Stimulated activated CD4-positive, alpha-beta T cell treated with anti-CD3 and anti-CD28 coated beads, Interleukin-2, amount 100 ng/mL, for 24 hours (primary cell): ENCODE measurements at places on chromosomes 11 and 22.
A peak's percentile ranks its signal among the peaks of the same experiment; 100 is the strongest.

DNA sequence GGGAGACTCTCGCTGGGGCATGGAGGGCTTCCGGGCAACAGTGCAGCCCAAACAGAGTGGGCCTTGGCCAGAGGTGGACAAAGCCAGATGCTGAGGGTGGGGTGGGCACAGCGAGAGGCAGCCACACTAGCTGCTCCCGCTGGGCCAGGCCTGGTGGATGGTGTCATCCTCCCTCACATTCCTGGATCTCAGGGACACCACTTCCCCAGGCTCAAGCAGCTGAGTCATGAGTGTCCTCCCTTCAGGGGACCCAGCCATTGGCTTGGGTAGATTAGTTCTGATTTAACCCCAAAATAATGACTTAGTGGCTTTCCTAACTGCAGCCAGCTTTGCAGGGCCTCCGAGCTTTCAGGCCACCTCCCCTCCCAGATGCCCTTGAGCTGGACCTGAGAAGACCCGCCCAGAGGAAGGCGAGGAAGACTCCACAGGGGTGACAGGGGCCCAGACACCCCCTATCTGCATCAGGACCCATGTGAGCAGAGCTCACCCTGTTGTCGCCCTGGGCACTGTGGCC is 25.9 kb upstream of the WNT7B start:
- DNase-seq, result no peak

GRCh38 chr11:67996622-67997474 is 7.0 kb downstream of the UNC93B1 start:
- DNase-seq, result peak; percentile 63

DNA sequence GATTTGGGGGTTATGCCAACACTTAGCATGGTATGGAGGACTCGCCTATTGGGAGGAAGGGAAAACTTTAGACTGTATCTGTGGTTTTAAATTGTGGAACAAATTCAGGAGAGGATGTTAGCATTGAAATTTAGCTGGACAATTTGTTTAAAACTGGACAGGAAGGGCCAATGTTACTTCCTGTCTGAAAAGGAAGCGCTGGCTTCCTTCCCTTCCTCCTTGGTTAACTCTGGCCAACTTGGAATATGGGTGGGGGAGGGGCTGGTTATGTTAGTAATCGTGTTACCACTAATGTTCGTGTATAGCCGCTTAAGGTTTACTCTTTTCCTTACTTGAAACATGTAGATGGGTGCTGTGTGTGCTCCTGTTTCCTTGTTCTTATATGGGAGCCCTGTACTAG is 13.9 kb downstream of the CTNND1 start:
- DNase-seq, result no peak

DNA sequence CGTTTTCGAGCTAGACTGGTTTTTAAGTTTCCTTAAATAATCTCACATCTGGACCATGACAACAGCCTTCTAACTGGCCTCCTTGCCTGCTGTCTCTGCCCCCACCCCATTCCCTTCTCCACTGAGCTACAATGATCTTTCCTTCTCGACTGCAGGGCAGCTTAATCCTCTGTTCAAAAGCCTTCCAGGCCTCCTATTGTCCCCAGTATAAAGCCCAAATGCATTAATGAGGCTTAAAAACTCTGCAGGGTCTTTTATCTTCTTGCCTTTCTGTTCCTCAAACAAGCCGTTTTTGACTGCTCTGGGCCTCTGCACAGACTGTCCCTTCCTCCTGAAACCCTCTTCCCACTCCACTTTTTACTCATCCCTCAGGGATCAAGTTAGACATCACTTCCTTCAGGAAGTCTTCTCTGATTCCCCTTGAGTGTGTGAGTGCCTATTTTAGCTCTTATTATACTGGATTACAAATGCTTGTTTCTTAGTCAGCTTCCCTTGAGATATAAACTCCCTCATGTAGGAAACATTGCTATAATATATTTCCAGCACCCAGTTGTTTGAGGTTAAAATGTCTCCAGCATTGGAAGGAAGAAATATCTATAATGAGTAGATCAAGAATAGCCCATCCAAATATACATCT is 23.6 kb upstream of the PAMR1 start:
- no peak for DNase-seq

GRCh38 chr11:86210898-86211297 is 33.7 kb upstream of the EED start:
- no peak for DNase-seq

DNA sequence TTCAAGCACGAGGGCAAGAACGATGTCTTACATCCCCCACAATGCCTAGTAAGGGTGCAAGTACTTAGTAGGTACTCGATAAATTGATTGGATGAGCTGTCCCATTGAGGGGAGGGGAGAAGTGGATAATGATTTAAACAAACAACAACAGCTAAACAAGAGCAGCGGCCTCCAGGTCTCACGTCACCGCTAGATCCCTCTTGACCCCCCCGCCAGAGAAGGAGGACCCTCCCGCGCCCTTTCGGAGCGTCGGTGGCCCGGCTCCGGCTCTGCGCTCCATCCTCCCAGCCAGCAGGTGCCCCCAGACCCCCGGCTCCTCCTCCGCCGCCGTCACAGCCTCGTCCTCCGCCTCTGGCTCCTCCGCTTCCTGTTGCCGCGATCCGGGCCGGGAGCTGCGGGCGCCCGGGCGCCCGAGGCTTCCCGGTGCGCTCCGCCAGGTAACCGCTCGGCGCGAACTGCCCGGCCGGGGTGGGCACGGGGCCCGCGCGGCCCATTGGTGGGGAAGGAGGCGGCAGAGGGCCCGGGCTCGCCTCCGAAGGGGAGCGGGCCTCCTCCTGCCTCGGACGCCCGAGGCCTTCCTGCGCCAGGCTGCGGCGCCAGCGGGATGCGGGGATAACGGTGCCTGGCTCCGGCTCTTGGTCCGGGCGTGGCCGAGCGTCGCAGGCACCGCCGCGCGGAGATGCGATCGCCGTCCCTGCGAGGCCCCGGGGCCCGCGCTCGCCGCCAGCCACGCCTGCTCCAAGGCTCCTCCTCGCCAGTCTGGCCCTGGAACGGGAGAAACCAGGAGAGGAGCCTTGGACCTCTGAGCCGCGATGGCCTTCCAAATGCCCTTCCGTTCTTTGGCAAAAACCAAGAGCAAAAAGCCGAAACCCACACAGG is at the start of gene TLCD5:
Gene TLCD5, plus strand, starts transcription at position 368 of the 879 bp plus-strand sequence. CDS start 2,143 bp downstream, outside the sequence.
- DNase-seq, result peak; percentile 62

GRCh38 chr22:32533265-32534111 is 58.9 kb downstream of the FBXO7 start:
- no peak for DNase-seq

DNA sequence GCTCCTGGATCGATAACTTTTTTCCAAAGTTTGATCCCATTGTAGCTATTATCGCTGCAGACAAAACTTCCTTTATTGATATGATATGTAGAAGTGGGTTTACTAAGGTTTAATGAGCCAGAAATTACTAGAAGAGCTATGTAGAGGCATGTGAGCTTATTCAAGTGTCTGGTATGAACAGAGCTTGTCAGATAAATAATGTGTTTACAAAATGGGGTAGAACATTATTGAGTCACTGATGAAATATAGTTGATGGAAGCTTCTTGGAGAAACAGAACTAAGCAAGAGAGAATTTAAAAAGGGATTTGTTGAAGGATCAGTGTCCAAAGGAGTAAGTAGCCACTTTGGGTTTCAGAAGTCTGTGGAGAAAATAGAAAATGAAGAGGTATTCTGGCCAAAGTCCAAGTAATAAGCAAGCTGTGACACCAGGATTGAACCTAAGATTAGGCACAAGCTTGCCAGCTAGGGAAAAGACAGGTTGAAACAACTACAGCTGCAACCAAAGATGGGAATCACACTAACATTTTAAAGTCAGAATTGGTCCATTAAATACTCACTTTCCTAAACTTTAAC is 104.3 kb downstream of the MAML2 start:
- DNase-seq, result no peak
